ENCODE measurements at places on chromosomes 2 and 18.
A peak's percentile ranks its signal among the peaks of the same experiment; 100 is the strongest.

DNA sequence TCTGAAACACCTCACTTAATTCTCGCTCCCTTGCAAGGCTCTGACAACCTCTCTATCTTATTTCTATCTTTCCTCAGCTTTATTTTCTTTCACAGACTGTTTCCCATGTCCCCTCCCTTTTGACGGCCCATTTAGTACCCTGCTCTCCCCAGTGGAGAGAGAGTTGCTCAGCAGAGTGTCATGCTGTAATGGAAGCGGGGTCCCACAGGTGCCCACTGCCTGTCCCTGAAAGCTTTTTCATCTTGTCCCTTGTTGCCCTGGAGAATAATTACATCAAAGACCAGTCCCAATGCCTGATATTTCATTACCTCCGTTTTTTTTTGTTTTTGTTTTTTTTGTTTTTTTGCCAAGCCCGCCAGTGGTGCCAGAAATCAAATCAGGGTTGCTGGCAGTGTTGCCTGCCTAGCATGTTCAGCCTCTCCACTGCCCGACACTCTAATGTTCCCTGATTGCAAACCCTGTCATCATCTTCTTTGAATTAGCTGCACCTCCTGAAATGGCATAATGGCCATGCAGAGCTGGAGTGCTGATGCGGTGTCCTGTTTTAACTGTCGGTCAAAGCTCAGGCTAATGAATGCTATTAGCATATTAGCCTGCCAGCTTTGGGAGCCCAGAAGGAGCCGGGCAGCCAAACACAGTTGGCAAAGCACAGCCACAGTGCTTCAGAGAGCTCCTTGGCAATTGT is 71.2 kb upstream of the CAVIN2 start:
- no peak for DNase-seq

DNA sequence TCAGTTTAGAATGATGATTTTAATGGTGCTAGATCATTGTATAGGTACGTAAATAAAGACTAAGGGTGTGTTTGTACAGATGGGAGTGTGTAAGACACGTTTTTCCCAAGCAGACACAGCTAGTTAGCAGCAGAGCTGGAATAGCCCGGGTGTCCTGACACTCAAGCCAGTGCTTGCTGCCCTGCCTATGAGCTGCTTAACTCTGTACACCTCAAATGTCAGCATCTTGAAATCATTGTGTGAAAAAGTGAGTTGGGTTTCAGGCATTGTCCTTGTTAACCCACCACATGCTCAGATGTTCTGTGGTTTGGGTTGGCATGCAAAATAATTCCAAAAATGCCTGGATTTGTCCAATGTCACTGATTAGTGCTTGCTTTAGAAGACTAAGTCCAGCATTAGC is 13.0 kb upstream of the TET3 start:
- DNase-seq = no peak

DNA sequence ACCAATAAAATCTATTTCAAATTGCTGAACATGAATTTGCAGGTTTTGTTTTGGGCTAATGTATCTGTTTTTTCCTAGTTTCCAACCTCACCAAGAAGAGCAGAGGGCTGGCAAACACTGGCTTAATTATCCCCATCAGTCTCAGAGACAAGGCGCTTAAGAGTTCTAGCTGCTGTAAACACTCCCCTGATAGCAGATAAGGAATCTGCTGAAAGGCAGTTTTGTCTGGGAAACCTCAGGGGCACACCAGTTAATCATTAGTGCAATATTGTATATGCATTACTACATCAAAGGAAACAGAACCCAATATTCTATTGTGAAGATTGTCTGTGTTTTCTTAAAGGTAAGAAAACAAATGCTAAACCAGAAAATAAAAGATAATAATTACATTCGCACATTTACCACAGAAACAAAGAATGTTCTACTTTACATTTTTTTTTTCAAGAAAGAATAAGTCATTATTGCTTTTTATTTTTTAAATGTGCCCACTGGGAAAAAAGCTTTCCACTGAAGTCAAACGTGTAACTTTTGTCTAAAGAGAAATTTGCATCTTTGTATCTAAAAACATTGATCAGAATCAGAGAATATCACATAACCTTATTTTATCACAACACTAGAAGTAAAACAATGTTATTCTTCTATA is 179.1 kb downstream of the ERBB4 start:
- no peak for DNase-seq

- DNase-seq = no peak
Measured at GRCh38 chr2:5689750-5690149, 2.4 kb upstream of the SOX11 start.

DNA sequence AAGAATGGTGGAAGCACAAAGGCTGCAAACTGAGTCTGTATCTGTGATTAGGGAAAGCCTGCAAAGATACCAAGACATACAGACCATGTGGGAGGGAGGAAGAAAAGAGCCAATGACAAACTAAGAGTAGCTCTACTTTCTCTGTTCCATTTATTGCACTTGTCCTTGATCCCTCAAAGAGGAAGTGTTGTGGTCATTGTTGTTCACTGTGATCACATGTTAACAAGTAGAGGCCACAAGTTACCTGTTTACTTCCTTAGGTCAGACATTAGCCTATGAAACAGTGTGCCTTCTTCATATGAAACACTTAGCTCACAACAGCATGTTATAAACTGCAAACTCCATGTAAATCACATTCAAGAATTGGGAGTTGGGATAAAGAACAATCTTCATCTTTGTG is 32.6 kb downstream of the MAP2 start:
- DNase-seq = no peak

DNA sequence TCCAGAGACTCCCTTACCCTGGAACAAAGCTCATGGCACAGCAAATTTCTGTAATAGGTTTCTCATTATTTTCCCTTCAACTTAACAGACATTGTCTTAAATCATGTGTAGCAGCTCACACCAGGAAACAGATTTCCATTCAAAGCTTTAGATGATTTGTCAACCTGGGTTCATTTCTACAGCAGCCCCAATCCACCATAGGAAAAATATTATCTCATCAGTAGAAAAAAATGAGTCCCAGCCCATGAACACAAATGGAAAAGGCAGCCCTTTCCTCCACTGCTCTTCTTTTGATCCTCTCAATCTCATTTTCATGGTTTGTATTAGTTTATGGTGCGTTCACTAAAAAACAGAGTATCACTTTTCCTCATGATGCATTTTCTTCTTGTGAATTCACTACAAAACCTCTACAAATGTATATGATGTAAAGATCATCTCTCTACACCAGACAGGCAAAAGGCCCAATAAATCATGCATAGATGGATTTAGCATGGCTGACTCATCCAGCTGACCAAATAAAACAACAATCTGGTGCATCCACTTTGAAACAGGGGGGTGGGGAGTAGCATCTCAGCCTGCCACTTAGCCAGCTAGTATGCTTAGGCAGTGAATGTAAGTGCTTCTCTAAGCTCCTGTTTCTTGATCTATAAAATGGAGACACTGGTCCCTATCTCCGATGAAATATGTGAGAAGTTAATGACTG is 78.6 kb downstream of the SATB2 start:
- no peak for DNase-seq

DNA sequence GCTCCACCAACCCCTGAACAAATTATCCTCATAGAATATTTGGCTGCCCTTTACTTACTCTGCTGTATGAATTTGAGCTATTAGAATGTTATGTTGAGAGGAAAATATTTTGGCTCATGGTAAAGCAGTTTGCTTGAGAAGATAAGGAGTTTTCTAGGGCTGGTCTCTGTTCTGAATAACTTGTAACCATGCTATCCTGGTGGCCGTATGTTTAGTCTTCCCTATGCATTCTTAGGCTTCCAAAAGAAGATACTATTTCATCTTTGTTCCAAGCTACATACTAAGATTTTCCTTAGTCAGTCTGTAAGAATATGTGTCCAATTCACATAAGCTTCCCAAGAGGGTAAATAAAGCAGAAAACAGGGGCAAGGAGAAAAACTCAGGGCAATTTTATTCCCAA is 1105.1 kb upstream of the PIK3C3 start:
- no peak for DNase-seq

GRCh38 chr2:135607561-135607960 is 76.3 kb downstream of the R3HDM1 start:
- no peak for DNase-seq

DNA sequence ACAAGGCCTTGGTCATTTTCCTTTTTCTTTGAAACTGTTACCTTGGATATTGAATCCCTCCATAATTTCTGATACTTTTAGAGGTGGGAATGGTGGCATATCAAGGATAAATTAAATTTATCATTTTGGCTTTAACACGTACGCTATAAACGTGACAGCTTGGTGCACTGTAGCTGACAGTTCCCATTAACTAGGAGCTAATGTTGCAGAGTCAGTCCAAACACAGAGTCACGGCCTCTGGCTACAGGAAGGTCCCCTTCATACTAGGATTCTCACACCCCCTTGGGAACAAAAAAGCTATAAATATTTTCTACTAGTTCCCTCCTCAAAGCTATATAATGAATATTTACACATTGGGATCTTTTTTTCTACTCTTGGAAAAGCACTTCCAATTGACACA is 17.7 kb upstream of the ERBB4 start:
- no peak for DNase-seq

DNA sequence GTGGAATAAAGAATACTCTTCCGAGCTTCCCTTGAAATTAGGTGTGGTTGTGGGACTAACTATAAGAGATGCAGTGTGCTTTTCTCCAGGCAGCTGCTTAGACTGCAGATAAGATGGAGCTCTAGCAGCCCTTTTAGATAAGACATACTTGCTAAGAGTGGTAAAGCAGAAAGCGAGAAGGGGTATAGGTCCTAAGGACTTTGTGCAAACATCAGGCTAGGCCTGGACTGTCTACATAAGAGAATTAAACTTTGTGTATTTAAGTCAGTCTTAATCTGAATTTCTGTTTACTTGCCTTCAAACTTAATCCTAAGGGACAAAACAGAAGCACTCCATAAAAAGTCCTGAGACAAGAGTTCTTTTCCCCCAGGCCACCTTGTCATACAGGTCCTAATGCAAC is 218.9 kb downstream of the RAB3GAP1 start:
- DNase-seq = no peak

- DNase-seq = no peak
Measured at GRCh38 chr18:46156124-46156745, 52.0 kb downstream of the HAUS1 start.

GRCh38 chr2:46650556-46651001 is 171.2 kb downstream of the TMEM247 start:
- DNase-seq = peak; percentile 43

DNA sequence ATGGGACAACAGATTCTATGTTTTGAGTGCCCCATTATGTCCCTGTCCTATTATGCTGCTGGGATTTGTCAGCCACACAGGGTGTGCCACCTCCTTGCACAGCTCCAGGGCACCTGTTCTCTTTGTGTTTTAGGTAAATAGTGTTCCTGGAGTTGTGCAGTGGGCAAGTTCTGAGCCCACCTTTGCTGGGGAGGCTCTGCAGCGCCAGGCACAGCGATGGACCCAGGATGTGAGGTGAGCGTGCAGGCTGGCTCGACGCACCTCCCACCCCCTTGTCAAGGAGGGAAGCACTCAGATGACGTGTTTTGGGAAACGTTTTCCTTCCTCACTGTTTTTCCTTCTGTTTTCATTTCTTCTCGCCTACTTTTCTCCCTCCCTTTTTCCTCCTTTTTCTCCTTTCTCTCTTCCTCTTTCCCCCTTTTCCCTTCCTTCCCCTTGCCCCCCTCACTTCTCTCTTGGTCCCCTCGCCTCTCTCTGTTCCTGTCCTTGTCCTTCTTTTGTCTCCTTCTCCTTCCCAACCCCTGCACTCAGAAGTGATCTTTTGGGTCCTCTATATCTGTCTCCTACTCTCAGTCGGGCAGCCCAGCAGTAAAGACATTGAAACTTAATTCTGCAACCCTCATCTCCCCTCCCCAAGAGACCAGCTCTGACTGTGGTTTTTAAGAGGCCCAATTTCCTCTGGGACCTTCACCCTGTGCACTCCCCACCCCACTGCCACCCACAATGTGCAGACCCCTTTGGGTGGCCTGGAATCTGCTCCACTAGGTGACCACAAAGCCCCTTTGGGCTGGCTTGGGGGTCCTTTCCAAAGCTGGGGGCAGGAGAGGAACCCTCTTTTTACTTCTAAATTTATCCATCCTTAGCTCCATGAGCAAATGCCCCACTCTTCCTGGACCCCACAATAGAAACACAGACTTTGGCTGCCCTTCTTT is 104.0 kb downstream of the MCFD2 start:
- DNase-seq = no peak

DNA sequence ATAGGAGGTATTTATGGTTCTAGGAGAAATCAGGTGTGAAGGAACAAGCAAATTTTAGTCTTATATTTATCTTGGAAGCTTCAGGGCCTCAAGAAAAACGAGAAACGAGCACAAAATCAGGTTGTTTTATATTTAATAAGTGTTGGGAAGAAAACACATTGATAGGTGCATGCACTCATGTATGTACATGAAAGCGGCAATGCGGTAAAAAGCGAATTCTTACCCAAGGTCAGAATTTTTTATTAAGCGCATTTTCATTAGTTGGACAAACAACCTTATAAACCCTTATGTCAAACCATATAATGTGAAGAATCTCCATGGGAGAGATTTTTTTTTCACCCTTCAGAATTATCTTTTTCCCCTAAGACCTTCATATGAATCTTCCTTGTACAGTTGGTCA is 25.4 kb downstream of the SLC66A3 start:
- no peak for DNase-seq

- DNase-seq = no peak
Measured at GRCh38 chr18:63336366-63337099, 17.0 kb upstream of the BCL2 start.

GRCh38 chr2:38702413-38702812 is 36.5 kb downstream of the GALM start:
- no peak for DNase-seq

DNA sequence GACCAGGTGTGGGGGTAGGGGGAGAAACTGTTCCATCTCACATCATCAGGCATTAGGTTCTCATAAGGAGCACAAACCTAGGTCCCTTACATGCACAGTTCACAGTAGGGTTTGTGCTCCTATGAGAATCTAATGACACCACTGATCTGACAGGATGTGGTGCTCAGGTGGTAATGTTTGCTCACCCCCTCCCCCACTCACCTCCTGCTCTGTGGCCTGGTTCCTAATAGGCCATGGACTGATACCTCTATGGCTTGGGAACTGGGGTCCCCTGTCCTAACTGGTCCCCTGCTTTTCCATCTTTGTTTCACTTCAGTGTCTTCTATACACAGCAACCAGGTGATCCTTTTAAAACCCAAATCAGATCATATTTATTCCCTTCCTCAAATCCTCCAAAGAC is 267.8 kb downstream of the TNS1 start:
- no peak for DNase-seq

DNA sequence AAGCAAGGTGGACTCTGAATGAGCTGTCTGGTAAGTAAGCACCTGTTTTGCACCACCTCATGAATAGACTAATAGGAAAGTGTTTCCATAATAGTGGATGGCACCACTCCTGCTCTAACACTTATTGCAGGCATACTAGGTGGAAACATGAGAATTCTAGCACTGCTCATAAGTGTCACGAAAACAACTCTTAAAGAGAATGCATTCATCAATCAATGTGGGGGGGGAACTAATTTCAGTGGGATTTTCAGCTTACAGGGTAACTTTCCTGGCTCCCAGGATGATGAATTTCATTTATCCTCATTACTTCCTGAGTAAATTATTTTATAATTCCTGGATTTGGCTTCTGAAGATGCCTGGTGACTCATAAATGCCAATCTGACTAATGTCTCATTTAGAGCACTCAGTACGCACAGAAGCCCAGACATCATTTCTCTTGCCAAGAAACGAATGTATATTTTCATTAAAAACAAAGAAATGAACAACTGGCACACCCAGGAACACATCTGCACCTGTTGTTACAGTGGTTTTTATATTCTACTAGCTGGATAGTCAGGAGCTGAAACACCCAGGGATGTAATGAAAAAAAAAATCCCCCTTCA is 129.6 kb downstream of the PID1 start:
- DNase-seq = no peak

All from stimulated activated CD8-positive, alpha-beta memory T cell treated with anti-CD3 and anti-CD28 coated beads, Interleukin-4, amount 100 ng/mL, for 1 hour (primary cell).